ENCODE measurements at places on chromosomes 6 and 20.
A peak's percentile ranks its signal among the peaks of the same experiment; 100 is the strongest.

GRCh38 chr6:64175296-64175695 is 539.7 kb downstream of the PHF3 start:
- no peak for DNase-seq

GRCh38 chr20:46089167-46089416 is 670 bp downstream of the NCOA5 start:
- DNase-seq: peak; percentile 46

DNA sequence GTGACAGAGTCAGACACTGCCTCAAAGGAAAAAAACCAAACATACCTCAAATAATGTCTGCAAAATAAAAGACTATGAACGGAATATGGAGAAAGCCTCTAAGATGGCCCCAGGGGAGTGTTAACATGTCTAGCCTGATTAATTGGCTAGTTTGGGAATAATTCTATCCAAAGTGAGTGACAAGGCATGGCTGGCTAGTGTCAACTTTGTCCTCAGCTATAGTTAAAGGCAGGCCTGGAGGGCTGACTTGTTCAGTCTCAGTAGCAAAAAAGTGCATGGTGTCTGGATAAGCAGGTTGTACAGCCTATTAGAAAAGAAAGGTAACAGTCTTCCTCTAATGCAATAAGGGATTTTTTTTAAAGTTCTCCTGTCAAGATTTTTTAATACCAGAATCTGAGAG is 32.7 kb downstream of the GCNT2 start:
- no peak for DNase-seq

- no peak for DNase-seq
Observed at GRCh38 chr6:156313037-156313436, 464.1 kb upstream of the ARID1B start.

- DNase-seq: no peak
Observed at GRCh38 chr6:143689852-143690251, 12.1 kb downstream of the PHACTR2 start.

- DNase-seq: no peak
Observed at GRCh38 chr6:46586906-46587305, 65.7 kb downstream of the CYP39A1 start.

DNA sequence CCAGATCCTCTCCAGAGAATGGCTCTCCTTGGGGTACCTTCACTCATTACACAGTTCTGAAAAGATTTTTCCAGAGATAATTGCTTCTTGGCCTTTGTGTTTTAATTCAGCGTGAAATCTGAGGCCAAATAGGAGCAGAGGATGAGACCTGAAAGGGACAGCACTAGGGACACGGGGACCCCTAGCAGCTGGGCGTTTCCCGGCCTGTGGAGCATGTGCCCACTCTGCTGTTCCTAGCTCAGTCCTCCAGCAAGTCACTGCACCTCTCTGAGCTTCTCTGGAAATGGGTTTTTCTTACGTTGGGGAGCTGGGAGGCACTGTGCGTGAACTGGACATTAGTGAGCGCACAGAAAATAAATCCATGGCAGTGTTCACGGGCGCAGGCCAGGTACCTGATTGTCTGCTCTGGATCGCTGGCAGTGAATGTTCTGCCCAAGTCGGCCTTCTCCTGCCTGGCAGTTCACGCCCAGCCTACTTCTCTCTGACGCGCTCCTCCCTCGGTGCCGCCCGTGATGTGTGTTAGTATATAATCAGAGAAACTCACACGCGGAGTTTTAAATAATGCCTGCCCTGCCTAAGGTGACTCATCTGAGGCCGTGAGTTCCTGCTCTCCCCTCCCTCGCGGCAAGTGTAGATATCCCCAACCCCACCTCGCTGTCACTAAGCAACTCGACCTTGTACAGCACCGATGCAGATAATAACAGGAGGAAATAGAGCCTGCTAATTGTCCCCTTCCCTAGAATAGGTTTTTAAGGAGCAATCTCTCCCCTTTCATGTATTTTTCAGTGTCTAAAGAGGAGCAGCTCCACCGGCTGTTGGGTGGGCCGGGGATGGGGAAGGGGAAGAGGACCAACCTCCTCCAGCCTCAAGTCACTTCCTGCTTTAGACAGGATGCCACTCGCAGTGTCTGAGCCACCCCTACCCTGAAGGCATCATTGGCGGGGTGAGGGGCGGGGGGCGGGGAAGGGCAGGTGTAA is 2.7 kb upstream of the TUBB2A start:
- peak; percentile 26 for DNase-seq

DNA sequence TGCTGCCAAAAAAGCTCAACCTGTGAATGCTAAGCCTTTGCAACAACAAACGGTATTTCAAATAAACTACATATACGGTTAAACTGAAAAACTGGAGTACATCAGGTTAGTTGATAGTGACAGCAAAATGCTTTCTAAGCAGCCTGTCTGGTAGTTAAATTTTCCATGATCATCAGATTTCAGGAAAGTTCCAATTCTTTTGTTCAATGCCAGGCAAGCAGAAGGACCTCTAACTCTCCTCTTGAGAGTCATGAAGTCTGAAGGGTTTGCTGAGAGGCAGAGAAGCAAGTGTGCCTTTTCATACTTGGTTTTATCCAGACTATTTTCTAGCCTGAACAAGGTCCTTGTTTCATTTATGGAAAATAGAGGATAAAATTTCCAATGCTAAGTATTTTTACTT is 4.5 kb downstream of the FLRT3 start:
- DNase-seq: no peak

- DNase-seq: no peak
Observed at GRCh38 chr6:56043076-56043475, 167.7 kb upstream of the BMP5 start.

DNA sequence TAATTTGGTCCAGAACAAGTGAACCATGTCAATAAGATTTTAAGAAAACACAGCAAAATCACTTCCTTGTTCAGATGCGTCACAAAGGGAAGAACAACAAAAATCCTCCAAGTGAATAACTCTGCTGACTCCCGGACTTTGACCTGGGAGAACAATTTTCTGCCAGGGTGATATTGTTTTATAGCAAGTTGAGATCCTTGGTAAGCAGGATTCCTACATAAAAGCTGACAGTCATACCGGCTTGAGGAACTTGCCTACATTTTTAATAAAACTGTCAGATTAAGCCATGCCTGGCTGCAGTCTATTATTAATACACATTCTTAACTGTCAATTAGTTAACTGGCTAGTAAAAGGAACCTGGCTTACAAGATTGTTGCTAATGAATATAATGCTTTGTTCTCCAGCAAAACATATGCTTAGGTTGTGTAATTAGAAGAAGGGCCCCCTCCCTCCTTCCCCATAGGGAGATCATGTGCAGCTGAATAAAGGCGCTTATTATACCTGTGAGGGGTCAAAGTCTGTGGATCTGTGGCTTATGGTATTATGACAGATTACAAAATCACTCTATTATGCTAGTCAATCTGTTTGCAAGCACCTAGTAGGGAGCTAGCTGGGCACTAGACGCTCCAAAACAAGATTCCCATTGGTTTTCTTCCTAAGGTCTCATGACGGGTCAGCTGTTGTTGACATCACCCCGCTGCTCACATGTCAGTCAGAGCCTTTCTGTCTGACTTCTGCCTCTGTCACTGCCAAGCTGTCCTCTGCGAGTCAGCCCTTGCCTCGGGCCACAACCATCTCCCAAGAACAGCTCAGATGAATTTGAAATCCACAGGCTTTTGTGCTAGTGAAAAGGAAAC is 44.6 kb upstream of the SEC63 start:
- no peak for DNase-seq

- no peak for DNase-seq
Observed at GRCh38 chr6:96724641-96725040, 112.6 kb downstream of the GPR63 start.

DNA sequence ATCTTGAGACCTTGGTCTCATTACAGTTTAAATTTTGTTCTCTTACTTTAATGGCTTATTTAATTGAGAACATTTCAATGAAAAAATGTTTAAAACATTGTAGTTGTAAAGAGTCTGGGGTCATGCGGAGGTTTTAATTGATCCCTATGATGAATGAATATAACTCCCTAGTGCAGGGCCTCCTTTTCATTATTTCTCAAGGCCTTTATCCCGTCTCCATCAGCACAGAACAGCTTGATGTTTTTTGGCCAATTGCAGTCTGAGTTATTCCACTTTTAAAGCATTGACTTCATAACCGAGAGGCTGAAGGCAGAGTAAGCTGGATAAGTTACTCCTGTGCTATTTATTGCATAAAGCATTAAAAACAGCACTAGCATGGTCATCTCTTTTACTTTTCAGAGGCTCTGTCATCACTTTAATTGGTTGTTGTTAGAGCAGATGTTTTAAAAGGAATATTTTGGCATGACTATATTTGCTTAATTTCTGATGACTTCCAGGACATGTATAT is 83.4 kb downstream of the DTD1 start:
- no peak for DNase-seq

DNA sequence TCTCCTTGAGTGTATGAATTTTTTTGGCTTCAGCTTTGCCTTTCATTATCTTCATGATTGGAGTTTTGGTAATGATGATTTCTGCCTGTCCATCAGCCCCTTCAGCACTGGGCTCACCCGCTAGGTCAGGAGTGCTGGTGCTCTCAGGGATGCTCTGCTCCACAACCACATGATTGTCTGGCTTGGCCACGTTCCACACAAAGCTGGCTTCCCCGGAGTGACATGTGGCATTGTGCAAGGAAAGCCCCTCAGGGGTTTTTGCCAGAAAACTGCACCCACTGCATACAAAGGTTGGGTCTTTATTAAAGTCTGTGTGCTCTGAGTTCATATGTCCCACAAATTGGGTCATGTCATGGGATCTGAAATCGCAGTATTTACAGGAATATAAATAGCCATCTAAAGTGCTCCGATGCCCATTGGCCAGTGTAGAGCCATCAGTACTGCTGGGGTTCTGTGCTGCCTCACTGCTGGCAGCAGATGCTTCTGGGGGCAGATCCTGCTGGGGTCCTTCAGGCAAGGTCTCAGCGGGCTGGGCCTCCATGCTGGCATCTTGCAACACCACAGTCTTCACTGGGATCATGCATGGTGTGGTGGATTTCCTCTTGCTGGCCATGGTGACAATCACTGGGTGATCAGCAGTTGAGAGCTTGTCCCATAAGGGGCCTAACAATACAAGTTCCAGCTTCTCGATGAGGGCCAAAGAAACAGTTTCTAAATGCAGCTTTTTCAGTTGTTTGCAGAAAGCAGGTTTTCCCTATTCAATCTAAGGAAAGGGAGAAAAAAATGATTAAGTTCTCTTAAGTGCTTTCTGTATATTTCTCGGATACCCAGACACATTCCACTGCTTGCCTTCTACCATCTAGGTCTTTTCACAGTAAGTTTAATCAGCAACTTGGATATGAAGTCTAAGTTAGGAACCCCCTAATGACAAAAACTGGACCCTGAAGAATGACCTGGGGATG is 67.2 kb downstream of the PLCG1 start:
- DNase-seq: no peak

- DNase-seq: no peak
Observed at GRCh38 chr20:37502654-37503053, 18.4 kb upstream of the NNAT start.

DNA sequence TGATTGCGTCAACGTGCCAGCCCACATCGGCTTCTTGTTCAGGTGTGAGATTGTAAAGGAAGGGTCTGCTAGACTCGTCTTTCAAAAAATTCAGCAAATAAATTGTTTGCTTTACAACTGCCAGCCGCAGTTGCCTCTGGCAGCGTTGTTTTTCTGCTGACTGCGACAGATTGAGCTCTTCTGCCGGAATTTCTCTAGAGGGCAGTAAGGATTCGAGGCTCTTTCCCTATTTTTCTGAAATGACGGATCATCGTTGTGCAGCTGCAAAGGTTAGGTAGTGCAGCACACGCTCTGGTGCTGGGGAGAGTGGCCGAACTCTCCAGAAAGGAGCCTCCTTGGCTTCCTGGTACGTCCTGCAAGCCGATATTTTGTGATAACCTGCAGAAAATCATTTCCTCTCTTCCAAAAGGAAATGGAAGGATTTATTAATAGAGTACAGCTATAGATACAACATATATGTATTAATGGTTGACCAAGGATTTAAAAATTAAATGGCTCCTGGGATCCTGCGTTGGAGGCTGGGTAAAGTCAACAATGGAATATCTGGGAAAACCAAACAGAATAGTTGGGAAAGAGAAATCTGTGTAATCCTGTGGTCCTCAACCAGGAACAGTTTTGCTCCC is 121.9 kb upstream of the ZFP64 start:
- no peak for DNase-seq

- DNase-seq: no peak
Observed at GRCh38 chr6:167452338-167453081, 127.6 kb downstream of the TTLL2 start.

DNA sequence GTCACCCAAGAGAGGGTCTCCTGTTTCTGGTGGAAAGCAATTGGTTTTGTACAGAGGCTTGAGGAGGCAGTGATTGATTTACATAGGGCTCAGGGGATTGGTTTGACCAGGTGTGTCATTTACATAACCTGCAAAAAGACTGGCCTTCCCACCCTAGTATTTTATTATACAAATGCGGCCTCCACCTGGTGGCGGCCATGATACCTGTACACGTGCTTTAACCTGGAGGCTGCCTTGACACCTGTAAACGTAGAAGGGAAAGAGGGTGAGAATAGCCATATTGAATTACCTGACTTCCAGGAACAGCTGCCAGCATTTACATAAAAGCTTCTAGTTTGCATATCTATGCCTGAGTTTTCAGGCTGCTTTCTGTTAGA is 48.7 kb downstream of the HLA-DPB1 start:
- DNase-seq: no peak

- peak; percentile 64 for DNase-seq
Observed at GRCh38 chr6:12012558-12013306, 620 bp downstream of the HIVEP1 start.

- DNase-seq: no peak
Observed at GRCh38 chr6:85364344-85364743, 85.5 kb upstream of the NT5E start.

DNA sequence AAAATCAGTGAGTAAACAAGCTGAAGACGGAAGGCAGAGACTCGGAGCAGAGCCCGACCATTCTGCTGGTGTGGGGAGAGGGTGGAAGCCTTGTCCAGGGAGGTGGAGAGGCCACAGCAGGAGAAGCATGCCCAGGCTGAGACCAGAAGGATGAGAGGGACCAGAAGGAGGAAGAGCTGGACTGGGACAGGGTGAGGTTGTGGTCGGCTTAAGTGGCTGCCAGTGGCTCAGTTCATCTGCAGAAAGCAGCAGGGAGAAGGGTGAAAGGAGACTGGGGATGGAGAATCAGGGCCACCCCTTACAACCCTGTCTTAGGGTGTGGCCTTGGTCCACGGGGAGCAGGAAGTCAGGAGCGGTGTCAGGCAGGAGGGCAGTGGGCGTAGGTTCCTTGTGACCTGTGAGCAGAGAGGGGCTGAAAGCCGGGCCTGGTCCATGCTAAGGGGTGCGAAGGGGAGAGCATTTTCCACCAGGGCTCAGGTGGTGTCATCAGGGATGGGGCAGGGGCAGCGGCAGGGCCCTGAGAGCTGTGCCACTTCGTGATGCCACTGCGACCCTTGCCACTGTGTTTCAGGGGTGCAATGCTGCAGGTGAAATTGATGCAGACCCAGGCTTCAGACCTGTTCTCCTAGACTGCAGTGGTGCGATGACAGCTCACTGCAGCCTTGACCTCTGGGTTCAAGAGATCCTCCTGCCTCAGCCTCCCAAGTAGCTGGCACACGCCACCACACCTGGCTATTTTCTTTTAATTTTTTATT is 81.1 kb downstream of the TTLL2 start:
- DNase-seq: no peak

DNA sequence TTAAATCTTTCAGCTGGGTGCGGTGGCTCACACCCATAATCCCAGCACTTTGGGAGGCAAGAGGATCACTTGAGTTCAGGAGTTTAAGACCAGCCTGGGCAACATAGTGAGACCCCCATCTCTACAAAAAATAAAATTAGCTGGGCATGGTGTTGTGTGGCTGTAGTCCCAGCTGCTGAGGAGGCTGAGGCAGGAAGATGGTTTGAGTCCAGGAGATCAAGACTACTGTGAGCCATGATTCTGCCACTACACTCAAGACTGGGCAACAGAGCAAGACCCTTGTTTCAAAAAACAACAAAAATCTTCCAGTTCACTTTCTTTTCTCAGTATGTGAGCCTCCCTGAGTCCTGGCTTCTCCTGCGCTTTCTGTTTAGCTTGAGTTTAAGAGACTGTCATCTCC is 7.9 kb downstream of the SDHAF4 start:
- DNase-seq: no peak

Data from stimulated activated CD8-positive, alpha-beta memory T cell treated with anti-CD3 and anti-CD28 coated beads, Interleukin-2, amount 100 ng/mL, for 48 hours (primary cell).